ENCODE measurements at places on chromosomes 7 and 10.

- DNase-seq, result no peak
Observed at GRCh38 chr10:95408148-95408960, 117.6 kb upstream of the PDLIM1 start.

DNA sequence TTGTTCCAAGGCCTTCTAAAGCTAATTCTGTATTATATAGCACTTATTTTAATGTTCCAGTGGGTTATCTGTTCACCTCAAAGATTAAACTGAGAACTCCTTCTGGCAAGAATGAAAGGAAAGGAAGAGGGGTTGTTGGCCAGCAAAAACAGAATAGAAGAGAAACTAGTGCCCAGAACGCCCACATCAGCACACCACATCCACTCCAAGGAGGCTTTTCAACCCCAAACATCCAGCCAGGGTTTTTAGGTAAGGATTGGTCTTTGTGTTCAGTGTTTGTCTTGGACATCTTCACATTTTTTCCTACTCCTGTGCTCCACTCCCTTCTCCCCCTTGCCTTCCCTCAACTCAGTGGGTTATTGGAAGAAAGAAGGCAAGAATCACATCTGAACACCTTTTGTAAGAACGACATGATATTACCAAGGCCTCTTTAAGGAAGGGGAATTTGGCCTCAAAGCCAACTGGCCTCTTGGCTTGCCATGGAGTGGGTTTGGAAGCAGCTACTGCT is 55.8 kb downstream of the BICC1 start:
- DNase-seq, result no peak

GRCh38 chr7:45687721-45688120 is 113.6 kb downstream of the ADCY1 start:
- DNase-seq, result no peak

DNA sequence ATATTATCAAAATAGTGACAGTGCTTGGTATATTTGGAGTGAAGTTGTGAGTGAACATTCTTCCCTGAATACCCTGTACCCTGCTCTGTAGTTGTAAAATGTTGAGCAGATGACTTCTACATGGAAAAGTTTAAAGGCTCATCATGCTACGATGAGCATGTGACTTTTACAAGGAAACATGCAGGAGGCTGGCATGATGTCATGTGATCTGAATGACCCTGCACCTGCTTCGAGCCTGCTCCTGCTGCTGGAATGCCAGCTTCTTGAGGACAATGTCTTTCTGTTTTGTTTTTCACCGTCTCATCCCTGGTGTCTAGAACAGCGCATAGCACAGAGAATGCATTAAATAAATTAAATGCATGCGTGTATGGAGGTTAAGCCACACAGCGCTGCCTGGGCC is 5.4 kb upstream of the INPP5A start:
- no peak for DNase-seq

- no peak for DNase-seq
Observed at GRCh38 chr10:95442341-95442740, 118.8 kb downstream of the SORBS1 start.

DNA sequence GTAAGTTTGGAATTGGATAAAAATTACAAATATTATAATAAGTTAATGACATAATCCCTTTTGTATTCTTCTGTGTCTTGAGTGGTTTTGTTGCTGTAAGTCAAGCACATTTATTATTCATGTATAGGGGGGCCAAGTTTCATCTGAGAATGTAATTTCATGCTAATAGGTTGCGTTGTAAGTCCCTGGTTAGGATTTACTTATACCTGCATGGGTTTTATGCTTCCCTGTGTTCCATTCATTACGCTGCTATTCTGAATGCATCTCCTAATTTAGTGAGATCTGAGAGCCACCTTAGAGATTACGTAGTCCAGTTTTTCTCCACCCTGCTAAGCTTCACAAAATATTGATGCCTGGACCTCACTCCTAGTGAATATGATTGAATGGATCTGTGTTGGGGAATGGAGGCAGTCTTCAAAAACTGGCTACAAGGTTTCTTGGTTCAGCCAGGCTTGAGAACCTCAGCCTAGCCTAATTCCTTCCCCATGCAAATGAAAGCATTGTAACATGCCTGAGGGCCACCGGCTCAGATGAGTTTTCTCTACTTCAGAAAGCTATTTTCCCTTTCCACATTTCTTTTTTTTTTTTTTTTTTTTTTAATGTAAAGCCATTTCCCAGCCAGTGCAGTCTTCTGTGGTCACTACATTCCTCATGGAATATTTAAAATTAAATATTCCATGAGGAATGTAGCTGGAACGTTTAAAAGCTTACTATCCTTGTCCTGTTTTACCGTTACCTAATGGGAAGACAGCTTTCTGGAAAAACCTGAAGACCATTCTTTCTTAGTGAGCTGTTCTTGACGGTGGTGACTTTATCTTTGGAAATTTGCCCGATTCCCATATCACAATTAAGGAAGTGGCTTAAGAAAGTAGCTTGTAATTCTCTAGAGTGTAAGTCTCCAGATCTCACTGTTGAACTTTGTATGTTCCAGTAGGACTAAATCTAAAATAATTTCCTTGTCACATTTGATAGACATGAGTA is 16.0 kb downstream of the PAPSS2 start:
- DNase-seq, result no peak

GRCh38 chr10:95286707-95287106 is 4.1 kb downstream of the PDLIM1 start:
- no peak for DNase-seq

- DNase-seq, result no peak
Observed at GRCh38 chr10:94133239-94133638, 139.5 kb downstream of the PLCE1 start.

DNA sequence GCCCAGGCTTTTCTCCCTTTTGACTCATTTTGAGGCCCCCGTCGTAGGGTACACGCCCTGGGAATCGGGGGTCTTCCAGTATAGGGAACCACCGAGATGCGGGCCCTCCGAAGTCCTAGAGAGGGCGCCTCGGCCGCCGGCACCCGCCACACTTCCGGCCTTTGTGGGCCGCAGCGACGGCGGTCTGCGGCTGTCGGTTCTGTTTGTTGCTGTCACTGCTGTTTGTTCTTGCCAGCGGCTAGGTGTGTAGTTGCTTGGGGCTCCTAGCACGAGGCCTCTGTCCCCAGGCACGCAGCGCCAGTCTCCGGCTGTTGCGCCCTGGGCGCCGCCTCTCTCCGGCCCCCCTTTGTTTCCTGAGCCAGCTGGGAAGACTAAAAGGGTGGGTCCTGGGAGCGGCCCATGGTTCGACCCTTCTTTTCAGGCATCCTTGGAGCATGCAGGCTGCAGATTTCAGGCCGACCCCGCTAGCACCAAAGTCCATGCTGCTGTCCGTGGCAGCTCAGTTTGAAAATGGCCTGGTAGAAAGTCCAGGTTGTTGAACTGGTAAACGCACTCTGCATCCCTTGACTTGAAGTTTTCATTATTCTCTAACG is 17.8 kb upstream of the ZKSCAN1 start:
- peak; percentile 82 for DNase-seq

DNA sequence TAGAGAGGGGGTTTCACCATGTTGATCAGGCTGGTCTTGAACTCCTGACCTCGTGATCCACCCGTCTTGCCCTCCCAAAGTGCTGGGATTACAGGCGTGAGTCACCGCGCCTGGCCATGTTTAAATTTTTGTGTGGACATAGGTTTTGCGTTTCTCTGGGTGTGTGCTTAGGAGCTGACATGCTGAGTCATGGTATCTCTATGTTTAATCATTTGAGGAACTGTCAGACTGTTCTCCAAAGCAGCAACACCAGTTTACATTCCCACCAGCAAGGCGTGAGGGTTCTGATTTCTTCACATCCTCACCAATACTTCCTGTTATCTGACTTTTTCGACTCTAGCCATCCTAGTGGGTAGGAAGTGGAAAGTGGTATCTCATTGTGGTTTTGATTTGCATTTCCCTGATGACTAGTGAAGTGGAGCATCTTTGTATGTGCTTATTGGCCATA is 153.7 kb downstream of the DNAJB6 start:
- peak; percentile 71 for DNase-seq

- no peak for DNase-seq
Observed at GRCh38 chr7:130875901-130876300, 141.9 kb upstream of the KLF14 start.

DNA sequence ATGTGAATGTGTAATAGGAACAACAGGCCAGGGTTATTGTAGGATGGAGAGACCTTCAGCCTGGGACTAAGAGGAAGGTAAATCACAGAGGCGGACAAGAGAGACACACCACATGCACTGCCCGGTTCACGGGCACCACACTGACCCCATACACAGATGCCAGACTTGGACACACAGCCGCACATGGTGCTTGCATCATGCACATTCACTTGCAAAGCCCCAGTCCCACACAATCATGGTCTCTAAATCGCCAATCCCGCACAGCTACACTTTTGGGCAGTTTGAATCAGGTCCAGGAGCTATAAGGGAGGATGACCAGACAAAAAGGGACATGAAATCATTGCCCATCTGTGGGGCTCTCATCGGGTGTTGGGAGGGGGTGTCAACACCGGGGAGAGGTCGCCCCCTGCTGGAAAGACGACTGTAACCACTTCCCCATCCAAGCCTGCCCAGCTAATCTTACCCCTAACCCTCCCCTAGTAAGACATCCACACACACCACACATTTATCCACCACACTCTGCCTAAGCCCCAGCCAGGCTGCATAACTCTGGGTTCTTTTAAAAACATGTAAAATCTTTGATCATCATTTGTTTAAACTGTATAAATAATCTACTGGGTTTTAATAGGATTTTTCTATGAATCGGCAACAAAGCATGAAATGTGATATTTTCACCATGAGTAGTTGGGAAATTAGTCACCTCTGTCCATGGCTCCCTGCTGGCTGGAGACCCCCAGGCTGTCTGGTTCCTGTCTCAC is 40.5 kb upstream of the SLF2 start:
- DNase-seq, result peak; percentile 32

- DNase-seq, result no peak
Observed at GRCh38 chr10:82887488-82887887, 1012.5 kb downstream of the NRG3 start.

GRCh38 chr10:72050873-72051272 is 37.5 kb downstream of the SPOCK2 start:
- DNase-seq, result no peak

DNA sequence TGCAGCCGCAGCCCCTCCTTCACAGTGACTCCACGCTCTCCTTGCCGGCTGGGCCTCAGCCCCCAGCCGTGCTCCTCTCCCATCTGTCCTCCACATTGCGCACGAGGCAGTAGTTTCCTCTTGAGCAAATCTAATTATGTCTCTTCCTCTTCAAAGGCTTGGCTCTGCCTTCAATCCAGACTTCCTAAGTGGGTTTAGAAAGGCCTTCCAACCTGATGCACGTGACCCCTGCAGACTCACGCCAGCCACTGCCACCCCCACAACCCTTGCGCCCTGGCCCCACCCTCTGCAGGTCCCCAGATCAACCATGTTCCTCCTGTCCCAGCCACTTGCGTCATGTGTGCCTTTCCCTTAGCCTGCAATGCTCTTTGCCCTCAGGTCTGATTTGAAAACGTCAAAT is 75.0 kb upstream of the ADAM12 start:
- no peak for DNase-seq

DNA sequence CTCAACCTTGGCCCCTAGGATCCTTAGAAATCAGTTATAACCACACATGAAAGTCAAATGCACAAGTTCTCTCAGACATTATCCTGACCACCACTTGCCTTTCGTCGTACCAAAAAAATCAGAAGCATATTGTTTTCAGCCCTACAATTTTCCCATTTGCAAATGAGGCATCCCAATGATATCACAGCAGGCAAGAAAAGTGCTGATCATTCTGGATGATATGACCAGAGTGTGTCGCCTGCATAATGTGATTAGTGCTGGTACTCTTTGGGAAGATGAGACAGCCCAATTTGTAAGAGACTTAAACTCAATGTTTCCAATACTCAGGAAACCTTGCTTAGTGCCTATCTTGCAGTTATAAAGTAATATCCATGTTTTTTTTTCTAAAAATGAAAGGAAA is 168.0 kb downstream of the SORCS1 start:
- DNase-seq, result no peak

DNA sequence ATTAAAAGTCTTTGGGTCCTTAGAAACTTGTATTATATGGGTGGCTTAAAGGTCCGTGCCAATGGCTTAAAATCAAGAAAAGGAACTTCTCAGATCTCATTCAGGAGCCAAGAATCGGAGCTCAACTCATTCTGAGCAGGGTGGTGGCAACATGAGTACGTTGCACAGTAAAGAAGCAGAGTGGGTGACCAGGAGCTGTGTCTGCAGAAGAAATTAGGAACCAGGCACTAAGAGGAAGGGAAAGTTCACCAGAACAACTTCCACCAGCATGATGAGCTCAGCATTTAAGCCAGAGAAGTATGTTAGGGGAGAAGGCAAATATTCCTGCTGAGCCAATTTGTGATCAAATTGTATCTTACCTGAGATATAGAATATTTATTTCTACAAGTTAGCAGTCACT is 236.0 kb upstream of the NRP1 start:
- no peak for DNase-seq

- DNase-seq, result no peak
Observed at GRCh38 chr10:34492081-34492480, 323.0 kb downstream of the PARD3 start.

DNA sequence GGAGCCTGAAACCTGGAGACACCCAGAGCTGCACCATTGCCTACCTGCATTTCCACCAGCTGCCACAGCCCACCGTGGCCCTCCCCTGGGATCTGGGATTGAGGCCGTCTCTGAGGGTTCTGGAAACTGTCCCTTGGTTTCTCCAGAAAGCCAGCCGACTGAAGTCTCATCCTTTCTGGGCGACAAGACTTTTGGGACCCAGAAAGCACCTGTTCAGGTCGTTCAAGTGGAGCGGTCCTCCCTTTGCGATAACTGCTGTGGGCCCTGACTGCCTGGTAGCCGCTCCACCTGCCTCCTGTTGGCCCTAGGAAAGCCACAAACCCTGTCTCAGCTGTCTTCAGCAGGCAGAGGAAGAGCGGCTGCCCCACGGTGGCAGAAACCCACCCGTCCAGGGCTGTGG is 346.0 kb upstream of the MKI67 start:
- DNase-seq, result no peak

DNA sequence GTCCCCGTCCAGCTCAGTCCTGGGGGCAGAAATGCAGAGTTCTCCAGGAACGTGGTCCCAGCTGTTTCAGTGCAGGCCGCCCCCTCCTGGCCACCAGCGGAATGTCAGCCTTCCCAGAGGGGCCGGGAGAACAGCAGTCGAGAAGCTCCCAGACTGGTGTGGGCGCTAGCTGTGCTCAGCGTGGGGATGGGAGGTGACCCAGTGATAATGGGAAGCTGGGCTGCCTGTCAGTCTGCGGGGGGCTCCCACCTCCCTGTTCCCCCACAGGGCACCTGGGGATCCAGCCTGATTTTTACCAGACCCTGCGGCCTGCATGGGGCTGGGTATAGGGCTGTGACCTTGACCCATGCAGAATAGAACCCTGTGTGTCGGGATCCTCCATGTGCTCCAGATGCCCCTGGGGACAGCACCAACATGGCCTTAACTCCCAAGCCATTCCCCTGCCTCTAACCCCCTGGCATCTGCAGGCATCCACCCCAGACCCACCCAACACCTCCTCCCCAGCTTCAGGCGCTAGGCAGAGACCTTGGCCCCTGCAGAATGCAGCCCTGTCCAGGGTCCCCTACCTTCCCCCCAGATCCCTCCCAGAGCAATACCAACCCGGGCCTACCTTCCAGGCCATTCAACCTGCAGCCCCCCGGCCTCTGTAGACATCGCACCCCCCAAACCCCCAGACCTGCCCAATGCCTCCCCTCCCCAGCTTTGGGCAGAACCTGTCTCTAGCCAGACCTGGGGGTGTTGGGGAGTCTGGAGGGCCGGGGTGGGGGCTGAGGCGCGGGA is 880 bp upstream of the ELN start:
- peak; percentile 27 for DNase-seq

GRCh38 chr7:149161241-149161848 is 14.1 kb downstream of the ZNF398 start:
- no peak for DNase-seq

GRCh38 chr10:30433306-30433729 is 666 bp upstream of the MAP3K8 start:
- DNase-seq, result no peak

GRCh38 chr7:112272921-112273561 is 66.5 kb downstream of the ZNF277 start:
- DNase-seq, result no peak
